ENCODE measurements at places on chromosomes 1 and 21. TPM values are rescaled to one million over a fixed set of nuclear protein-coding genes. Genes with fewer than 3 reads are reported as not detected.
A peak's percentile ranks its signal among the peaks of the same experiment; 100 is the strongest.

DNA sequence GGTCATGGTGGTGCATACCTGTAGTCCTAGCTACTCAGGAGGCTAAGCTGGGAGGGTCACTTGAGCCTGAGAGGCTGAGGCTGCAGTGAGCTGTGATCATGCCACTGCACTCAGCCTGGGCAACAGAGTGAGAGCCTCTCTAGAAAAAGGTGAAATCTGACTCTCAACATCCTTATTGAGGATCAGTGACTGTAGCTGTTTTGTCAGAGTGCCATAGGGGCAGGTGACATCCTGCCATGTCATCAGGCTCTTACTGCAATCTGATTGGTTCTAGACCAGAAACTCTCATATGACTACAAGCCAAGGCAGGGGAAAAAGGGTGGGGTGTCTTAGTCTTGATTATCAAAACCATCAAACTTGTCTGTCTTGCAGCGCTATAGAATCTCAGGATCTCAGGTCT is 62.8 kb upstream of the NGF start:
- H3K27me3 ChIP-seq = no peaks in the 10 kb centered on the region
- H3K36me3 ChIP-seq = no peaks in the 10 kb centered on the region
- no peak overlapping the region for H3K4me3 ChIP-seq
- peaks cover 4% of the 10 kb centered on the region for H3K4me1 ChIP-seq

DNA sequence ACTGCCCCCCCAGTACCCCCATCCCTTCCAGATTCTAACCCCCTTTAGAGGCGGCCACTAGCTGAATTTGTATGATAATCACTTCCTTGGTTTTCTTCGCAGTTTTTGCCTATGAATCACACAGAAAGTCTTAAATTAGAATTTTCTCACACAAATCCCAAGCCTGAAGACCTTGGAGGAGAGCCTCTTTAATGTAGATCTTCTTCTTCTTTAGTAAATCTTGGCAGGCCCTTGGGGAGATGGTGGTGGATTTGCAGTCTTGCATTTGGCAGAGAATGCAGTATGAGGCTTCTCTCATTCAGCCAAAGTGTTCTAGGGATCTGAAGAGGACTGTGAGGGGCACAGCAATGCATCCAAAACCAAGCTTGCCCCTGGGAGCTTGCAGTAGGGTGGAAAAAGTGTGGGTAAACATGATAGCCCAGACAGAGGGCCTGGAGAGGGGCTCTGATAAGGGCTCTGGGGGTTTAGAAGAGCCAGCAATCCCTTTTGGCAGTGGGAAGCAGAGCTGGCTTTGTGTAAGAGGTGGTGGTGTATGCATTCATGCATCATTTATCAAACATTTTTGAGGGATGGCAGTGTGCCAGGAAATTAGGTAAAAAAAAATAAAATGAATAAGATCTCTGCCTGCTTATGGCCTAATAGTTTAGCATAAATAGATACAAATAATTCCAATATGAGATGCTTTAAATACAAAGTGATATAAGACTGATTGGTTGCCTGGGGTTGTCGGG is 7.7 kb upstream of the CDC42 start:
- H3K27ac ChIP-seq = peak overlapping the region; percentile 68
- H3K4me3 ChIP-seq = no peak overlapping the region
- DNase-seq = no peak
- H3K36me3 ChIP-seq = no peaks in the 10 kb centered on the region

DNA sequence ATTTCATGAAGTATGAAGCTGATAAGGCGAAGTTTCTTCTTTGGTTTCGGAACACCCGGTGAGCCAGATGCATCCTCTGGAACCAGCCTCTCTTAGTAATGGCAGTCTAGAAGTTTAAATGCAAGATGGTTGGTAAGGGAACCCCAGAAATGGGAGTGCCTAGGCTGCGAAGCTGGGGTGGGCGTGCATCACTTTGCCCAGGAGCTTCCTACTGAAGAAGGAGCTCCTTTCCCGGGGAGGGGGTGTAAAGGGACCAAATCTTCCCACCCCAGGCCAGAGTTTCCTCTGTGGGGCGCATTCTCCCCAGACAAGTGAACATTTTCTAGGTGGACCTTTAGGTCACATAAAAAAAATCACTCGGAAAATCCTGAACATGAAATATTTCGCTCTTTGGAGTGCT is 4.4 kb downstream of the TFF2 start:
- H3K4me1 ChIP-seq = no peaks in the 10 kb centered on the region
- no peaks in the 10 kb centered on the region for H3K36me3 ChIP-seq
- H3K4me3 ChIP-seq = no peak overlapping the region
- H3K27ac ChIP-seq = no peak overlapping the region

DNA sequence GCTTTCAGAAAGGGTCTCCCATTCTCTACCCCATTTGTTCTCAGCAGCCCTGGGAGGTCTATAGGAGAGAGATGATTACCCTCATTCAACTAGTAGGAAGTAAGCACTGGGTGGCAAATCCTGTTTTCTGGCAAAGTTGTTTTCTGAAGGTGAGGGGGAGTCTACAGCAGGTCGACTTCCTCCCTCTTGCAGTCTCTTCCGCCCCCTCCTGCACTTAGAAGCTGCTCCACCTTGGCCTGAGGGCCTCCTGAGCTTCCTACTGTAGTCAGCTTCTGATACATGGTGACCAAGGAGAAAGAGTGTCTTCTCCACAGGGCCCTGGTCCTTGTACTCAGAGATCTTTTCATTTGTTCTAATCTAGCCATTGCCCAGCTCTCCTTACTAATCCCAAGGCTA is 93.1 kb downstream of the RGL1 start:
- no peak for DNase-seq
- no peaks in the 10 kb centered on the region for H3K4me1 ChIP-seq
- H3K36me3 ChIP-seq = peaks cover 75% of the 10 kb centered on the region
- no peak overlapping the region for H3K4me3 ChIP-seq
- no peaks in the 10 kb centered on the region for H3K27me3 ChIP-seq

- no peaks in the 10 kb centered on the region for H3K36me3 ChIP-seq
- peak overlapping the region; percentile 77 for H3K27ac ChIP-seq
- no peak for DNase-seq
- H3K4me1 ChIP-seq = no peaks in the 10 kb centered on the region
- no peak overlapping the region for H3K4me3 ChIP-seq
These were observed 81.2 kb upstream of the HOOK1 start for GRCh38 chr1:59733443-59734141.

DNA sequence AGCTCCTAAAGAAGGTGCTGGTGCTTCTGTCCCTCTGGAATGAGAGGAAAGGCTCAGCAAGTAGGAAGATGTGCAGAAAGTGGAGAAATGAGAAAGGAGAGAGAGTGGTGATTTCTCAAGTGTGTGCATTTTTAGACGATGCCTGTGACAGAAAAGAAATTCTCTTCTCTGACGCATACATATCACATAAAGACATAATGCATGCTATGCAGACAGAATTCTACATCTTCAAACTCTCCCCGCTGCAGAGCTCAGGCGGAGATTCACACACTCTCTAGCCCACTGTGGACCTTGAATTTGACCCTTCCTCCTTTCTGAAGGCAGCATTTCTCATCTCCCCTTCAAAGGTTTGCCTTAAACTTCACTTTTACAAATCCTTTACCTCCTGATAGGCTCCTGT is 52.0 kb upstream of the CAMK1G start:
- H3K4me1 ChIP-seq = peaks cover 13% of the 10 kb centered on the region
- no peaks in the 10 kb centered on the region for H3K36me3 ChIP-seq
- peak overlapping the region; percentile 11 for H3K27ac ChIP-seq
- H3K4me3 ChIP-seq = no peak overlapping the region
- H3K27me3 ChIP-seq = no peaks in the 10 kb centered on the region

Gene CNN3
- total RNA-seq = 143 TPM

Gene SV2A
- 0.53 TPM for total RNA-seq

Gene CFAP141
- not detected for total RNA-seq

Gene ASCL5
- total RNA-seq = not detected

All from esophagus squamous epithelium (tissue), 5 donors.